ENCODE measurements at places on chromosomes 4 and X.

GRCh38 chrX:31929366-31929765 is 857.5 kb upstream of the FTHL17 start:
- no peak for DNase-seq

- no peak for DNase-seq
These were observed 158.4 kb downstream of the CHIC2 start for GRCh38 chr4:53905941-53906377.

DNA sequence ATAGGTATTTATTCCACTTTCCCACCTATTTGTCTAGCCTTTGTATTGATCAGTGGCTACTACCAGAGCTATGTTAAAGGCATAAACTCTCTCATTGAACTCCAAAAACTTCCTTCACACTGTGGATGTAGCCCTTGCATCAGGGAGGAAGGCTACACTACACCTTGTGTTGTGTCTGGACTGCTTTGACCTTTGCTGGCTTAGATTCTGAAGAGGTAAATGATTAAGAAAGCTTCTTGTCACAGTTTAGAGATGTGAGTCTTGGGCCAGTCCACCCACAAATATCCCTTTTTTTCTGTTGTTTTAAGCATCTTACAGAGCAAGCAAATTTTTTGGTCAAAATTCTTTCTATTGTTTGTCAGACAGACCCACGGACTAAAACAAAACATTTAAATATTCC is 1.9 kb downstream of the ENPEP start:
- no peak for DNase-seq

GRCh38 chr4:158442736-158443135 is 78.9 kb upstream of the RXFP1 start:
- no peak for DNase-seq

- no peak for DNase-seq
These were observed 26.0 kb upstream of the SETD7 start for GRCh38 chr4:139582044-139582443.

GRCh38 chr4:4374388-4375098 is 12.4 kb upstream of the NSG1 start:
- DNase-seq = no peak
